ENCODE measurements at places on chromosomes 6 and 20. TPM values are rescaled to one million over a fixed set of nuclear protein-coding genes. Genes with fewer than 3 reads are reported as not detected.

C6orf58 gene
- not detected for total RNA-seq

CRISP3 gene
- total RNA-seq, result not detected

GDAP1L1 gene
- not detected for total RNA-seq

PABPC1L gene
- 65.1 TPM for total RNA-seq

CAPN11 gene
- not detected for total RNA-seq

HLA-DRA gene
- 58.1 TPM for total RNA-seq

ELOVL2 gene
- total RNA-seq, result not detected

GMEB2 gene
- total RNA-seq, result 17.6 TPM

ASIP gene
- not detected for total RNA-seq

TNFRSF6B gene
- total RNA-seq, result not detected

ELMO2 gene
- total RNA-seq, result 72.5 TPM

NFS1 gene
- 25.2 TPM for total RNA-seq

SRSF12 gene
- total RNA-seq, result not detected

SNX21 gene
- total RNA-seq, result 0.55 TPM

DAAM2 gene
- total RNA-seq, result not detected

SYNCRIP gene
- 114 TPM for total RNA-seq
